Activated naive CD8-positive, alpha-beta T cell treated with anti-CD3 and anti-CD28 coated beads, Interleukin-2, amount 10 ng/mL, durations not matched to agents 7 days and 5 days (primary cell): ENCODE measurements at places on chromosomes 7 and 10.

GRCh38 chr10:122323189-122323588, 51.3 kb upstream of the PLEKHA1 start:
- no peak for DNase-seq

GRCh38 chr7:81638198-81638597, 131.6 kb downstream of the HGF start:
- no peak for DNase-seq

GRCh38 chr10:113947184-113948041, 93.0 kb downstream of the NHLRC2 start:
- no peak for DNase-seq

GRCh38 chr7:6500691-6501090, 50.6 kb downstream of the GRID2IP start:
- no peak for DNase-seq

DNA sequence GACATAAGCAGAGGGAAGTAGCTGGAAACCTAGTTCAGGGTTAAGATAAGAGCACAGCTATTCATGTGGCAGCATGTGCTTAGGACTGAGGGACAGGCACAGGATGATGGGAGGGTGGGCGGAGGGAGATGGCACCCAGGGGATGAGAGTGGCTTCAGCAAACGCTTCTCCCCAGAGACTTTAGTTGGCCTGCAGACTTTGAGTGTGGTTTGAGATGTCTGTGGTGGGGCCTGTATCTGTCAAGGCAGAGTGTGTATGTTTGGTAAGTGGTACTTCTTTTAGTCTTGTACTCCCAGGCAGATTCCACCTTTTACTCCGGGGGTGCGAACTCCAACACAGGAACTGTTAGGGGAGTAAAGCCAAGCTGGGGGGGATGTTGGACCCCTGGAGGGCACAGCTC, 88.9 kb downstream of the WDFY4 start:
- no peak for DNase-seq

- peak; percentile 51 for DNase-seq
Observed at GRCh38 chr7:92641921-92642511, 51.8 kb upstream of the FAM133B start.

DNA sequence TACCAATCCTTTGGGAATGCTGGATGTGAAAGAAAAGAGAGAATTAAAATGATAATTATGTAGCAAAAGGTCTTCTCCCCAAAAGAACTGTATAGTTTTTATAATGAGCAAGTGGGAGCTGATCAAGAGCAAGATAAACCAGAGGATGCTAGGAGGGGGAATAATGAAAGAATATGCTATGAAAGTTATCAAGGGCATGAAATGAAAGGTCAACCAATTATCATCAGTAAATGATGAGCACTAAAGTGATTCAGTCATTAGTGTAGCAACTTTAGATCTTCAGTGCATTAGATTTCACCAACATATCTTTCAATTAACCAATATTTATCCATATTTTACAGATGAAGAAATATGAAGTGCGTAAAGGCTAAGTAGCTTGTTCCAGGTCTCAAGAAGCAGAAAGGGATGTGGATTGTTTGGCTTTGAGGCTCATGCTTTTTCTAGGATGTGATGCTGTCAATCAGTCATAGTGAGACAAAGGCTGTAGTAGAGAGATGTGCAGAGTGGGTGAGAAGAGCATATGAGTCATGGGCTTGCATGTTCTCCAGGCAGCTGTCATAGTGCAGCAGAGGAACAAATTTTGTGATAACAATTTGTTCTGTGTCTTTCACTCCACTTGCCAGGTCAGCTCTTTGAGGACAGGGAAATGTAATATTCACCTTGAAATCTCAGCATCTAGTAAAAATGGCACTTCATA, 5.7 kb upstream of the OR2F2 start:
- no peak for DNase-seq

- DNase-seq: peak; percentile 85
Observed at GRCh38 chr10:8331896-8332729, 277.6 kb downstream of the GATA3 start.

GRCh38 chr10:84695902-84696301, 367.5 kb downstream of the CCSER2 start:
- DNase-seq: no peak

DNA sequence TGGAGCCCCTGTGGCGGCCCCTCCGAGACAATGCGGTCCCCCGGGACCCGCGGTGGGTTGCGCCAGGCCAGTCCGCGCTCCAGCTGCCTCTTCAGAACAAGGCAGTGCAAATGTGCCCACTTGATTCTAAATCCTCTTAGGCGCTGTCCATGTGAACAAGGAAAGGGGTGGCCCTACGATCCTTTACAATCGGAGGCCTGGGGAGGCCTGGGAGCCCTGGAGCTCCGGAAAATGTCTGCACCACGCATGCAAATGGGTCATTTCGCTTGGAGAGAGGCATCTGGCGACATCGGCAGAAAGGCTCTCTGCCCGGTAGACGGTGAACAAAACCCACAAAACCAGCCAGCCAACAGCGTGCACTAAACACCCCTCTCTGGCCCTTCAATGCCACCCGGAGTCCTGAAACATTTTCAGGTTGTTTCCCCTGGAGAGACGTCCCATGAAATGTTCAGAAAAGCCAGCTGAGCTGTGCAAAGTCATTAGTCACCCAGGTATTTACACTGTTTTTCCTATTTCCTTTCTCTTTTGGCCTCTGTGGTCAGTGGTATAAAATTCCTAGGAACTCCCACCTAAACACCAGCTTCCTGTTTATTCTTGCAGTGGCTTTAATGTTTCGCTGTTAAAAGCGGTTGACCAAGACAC, 102.8 kb upstream of the ZNF438 start:
- peak; percentile 47 for DNase-seq

GRCh38 chr7:129136887-129137642, 7.4 kb upstream of the TSPAN33 start:
- DNase-seq: no peak

GRCh38 chr7:20454202-20454601, 123.5 kb downstream of the ITGB8 start:
- DNase-seq: no peak

DNA sequence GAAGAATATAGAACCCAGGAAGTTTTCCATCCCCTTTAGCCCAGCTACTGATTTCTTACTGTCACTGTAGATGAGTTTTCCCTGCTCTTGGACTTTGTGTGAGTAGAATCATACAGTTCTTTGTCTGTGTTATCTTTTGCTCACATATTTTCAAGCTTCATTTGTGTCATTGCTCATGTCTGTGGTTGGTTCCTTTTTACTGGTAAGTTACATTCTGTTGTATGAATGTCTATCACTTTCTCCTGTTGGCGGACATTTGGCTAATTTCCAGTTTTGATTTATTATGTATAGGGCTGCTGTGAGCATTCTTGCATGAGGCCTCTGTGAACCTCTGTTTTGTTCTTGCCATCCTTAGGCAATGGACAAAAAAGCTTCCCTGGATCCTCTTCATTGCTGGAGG, 5.3 kb downstream of the GLRX3 start:
- no peak for DNase-seq

GRCh38 chr7:150476285-150476684, 25.9 kb downstream of the GIMAP8 start:
- no peak for DNase-seq

- DNase-seq: no peak
Observed at GRCh38 chr7:119270644-119271043, 1002.3 kb upstream of the KCND2 start.

DNA sequence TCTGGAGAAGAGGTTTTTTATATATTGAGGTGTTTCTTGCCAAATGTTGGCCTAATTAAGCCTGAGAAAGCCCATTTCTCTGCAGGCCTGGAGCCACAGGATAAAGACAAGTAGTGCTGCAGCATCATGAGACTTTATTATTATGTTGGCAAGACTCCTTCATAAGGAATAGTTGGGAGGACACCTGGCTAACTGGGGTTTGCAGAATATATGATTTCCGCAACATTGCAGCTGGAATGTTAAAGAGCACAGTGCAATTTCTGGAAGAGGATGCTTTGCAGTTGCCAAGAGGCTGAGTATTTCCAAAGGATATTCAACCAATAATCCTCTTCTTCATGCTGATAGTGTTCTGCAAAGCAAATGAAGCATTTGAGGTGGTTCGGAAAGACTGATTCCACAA, 1512.8 kb upstream of the LRRTM3 start:
- no peak for DNase-seq

DNA sequence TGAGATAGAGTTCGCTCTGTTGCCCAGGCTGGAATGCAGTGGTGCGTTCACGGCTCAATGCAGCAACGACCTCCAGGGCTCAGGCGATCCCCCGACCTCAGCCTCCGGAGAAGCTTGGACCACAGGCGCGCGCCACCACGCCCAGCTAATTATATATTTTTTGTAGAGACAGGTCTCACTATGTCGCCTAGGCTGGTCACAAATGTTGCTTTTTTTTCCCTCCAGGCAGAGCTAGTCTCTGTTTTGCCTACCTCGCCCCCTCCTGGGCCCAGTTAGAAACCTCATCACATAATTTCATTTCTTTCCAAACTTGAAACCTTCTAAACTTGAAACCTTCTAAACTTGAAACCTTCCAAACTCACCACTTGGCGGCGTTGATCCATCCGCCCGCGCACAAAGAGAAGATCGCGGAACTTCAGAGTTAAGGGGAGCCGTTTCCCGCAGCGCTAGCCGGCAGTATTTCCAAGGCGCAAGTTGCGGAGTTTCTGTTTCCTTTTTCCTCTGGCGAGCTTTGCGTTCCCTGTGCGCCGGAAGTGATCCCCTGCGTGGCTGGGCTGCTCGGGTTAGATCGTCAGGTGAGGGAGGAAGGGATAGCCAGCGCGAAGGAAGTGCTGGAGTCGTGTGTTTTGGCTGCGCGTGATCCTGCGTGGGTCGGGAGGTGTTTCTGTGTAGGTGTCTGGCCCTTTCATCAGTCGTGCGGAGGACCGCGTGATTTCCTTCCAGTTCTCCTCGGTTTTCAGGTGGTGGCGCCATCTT, at the start of gene SSBP1:
Gene SSBP1 (plus strand): TSS at position 523 of the 756 bp plus-strand sequence. CDS start 809 bp downstream, outside the sequence.
- DNase-seq: peak; percentile 87

- DNase-seq: no peak
Observed at GRCh38 chr7:151923097-151923876, 33.0 kb upstream of the GALNTL5 start.
